ENCODE measurements at places on chromosomes 6 and 20. TPM values are rescaled to one million over a fixed set of nuclear protein-coding genes. Genes with fewer than 3 reads are reported as not detected.

The TNF gene
- 1.3 TPM for total RNA-seq

The ERVFRD-1 gene
- total RNA-seq, result 0.14 TPM

The MYB gene
- 0.59 TPM for total RNA-seq

The ADAM33 gene
- 215 TPM for total RNA-seq

The RIPOR3 gene
- total RNA-seq, result 85.4 TPM

The DEFB124 gene
- not detected for total RNA-seq

The ATG5 gene
- 87.9 TPM for total RNA-seq

The ASIP gene
- not detected for total RNA-seq

The LY6G5C gene
- 3.8 TPM for total RNA-seq

The BTBD3 gene
- total RNA-seq, result 124 TPM

The DDX27 gene
- total RNA-seq, result 11.8 TPM

The FERMT1 gene
- total RNA-seq, result under 0.01 TPM

The GABRR1 gene
- total RNA-seq, result 0.69 TPM

The ZKSCAN3 gene
- 2.8 TPM for total RNA-seq

The MYCT1 gene
- 24.7 TPM for total RNA-seq

The THBD gene
- total RNA-seq, result 22.9 TPM

The ZNF334 gene
- 19.6 TPM for total RNA-seq

The ANGPT4 gene
- 8.8 TPM for total RNA-seq

The RIPPLY2 gene
- 0.90 TPM for total RNA-seq

The GUCA1A gene
- total RNA-seq, result 0.83 TPM

The ADAT2 gene
- total RNA-seq, result 6.3 TPM

The DEF6 gene
- total RNA-seq, result 1.2 TPM

The ENPP1 gene
- total RNA-seq, result 50.8 TPM

The VGLL2 gene
- not detected for total RNA-seq

The TINAG gene
- not detected for total RNA-seq

The MAVS gene
- total RNA-seq, result 12.1 TPM

The PNLDC1 gene
- total RNA-seq, result not detected

The SAPCD1 gene
- not detected for total RNA-seq

The NNAT gene
- total RNA-seq, result not detected

The SNX3 gene
- total RNA-seq, result 94.3 TPM

The CFAP206 gene
- total RNA-seq, result not detected

The PRL gene
- total RNA-seq, result not detected

The CDS2 gene
- total RNA-seq, result 46.7 TPM

The CLIC5 gene
- 1.5 TPM for total RNA-seq

The CTAGE9 gene
- not detected for total RNA-seq

The DSN1 gene
- total RNA-seq, result 24.3 TPM

The ULBP3 gene
- total RNA-seq, result 0.61 TPM

The PEX7 gene
- total RNA-seq, result 21.5 TPM

The SMOC2 gene
- total RNA-seq, result 132 TPM

The CST2 gene
- total RNA-seq, result not detected

The DYNLT2 gene
- total RNA-seq, result 3.0 TPM

The BHLHE23 gene
- not detected for total RNA-seq

The GMEB2 gene
- total RNA-seq, result 24.8 TPM

The OR2B6 gene
- total RNA-seq, result not detected

The HELZ2 gene
- total RNA-seq, result 41.9 TPM

The HDGFL1 gene
- total RNA-seq, result not detected

The SIRPD gene
- total RNA-seq, result not detected

The TNXB gene
- total RNA-seq, result 217 TPM

The ELOVL2 gene
- total RNA-seq, result 0.09 TPM

The RSPO3 gene
- total RNA-seq, result 49.7 TPM

The SLC4A11 gene
- 0.76 TPM for total RNA-seq

The ARMC2 gene
- 5.1 TPM for total RNA-seq

The ADGRB3 gene
- total RNA-seq, result 8.7 TPM

The SOX18 gene
- total RNA-seq, result 16.7 TPM

The SYNE1 gene
- total RNA-seq, result 134 TPM
